ENCODE measurements at places on chromosomes 2 and 18.

GRCh38 chr2:108972663-108973062 lies 16.4 kb downstream of the EDAR start:
- no peak for DNase-seq

DNA sequence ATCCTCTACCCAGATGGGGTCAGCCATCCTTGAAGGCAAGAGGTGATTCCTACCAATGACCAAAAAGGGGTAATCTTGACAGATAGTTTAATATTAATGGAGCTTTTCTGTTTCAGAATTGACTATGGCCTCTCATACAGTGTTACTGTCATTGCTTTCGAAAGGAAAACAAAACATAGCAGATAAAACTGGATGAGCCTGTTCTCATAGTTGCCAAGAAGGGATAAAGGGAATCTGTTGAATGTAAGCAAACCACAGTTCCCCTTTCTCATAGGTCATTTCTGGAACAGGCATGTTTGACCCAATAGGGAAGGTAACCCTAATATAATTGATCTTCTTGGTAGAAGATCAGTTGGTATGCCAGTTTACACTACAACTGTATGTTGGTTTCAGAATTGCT lies 1.6 kb downstream of the RAB27B start:
- DNase-seq: no peak

- DNase-seq: peak; percentile 58
These were observed 403 bp downstream of the TMEM127 start for GRCh38 chr2:96265349-96265839.

GRCh38 chr18:51654488-51655326 lies 457.2 kb upstream of the MEX3C start:
- DNase-seq: no peak

DNA sequence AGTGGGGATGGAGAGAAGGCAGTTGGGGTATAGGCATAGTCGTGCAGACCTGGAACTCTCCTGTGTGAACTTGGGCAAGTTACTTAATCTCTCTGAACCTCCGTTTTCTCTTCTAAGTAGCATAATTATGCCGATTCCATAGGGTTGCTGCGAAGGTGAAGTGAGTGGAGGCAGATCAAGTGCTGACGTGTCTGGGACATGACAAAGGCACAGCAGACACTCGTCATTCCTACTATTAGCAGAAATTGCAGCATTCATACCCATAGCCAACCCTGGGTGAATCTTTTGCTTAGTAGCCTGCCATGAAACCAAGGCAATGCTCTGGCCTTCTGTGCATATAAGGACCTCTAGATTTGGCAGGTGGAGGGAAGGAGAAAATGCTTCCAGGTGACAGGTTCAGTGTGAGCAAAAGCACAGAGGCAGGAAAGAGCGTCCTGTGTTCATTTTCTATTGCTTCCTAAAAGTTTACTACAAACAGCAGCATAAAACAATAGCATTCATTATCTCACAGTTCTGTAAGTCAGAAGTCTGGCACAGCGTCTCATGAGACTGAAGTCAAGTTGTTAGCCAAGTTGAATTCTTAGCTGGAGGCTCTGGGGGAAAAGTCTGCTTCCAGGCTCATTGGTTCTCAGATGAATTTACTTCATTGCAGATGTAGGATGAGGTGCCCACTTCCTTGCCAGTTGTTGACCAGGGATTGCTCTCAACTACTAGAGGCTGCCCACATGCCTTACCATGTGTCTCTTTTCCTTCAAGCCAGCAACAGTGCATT lies 77.8 kb downstream of the CTIF start:
- DNase-seq: no peak

DNA sequence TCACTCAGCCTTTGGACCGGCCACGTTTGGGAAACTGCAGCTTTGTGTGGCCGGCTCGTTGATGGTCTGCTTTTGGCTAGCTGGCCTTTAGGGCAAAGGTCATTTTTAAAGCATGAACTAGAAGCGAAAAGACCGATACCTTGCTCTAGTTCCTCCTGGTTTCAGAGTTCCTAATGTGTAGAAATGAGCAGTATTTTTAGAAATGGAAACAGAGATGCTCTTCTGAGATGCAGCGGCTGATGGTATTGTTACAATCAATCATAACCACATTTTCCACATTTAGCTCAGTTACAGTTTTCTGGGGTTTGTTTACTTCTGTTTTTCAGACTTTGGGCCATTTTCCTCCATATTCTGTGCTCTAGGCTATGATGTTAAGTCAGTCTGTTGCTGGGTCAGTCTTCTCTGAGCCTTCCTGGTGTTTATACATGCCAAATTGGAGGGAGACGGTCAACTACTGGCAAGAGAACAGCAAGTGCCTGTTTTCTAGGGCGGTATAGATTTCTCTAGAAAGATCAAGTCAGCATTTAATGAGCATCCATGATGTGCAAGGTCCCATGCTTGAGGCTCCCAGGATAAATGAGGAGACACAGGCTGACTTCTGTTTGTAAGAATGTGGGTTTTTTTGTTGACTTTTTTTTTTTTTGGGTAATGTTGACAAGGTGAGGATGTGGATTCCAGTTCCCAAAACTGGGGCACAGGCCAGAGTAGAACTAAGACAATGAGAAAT lies 28.0 kb downstream of the RNF144A start:
- no peak for DNase-seq

DNA sequence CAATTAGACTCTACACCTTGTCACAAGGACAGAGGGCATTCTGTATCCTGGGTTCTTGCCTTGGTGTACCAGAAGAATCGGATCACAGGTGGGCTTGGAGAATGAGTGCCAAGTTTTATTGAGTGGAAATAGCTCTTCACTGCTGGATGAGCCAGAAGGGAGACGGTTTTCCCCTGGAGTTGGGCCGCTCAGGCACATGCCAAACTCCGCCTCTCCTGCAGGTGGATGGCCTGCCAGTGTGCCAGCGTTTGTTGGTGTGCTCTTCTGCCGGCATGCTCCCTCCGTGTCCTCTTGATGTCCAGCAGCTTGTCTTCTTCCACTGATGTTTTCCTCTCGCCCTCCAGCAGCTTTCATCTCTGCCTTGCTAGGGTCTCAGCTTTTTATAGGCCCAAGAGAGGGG lies 115.5 kb upstream of the RAB27B start:
- DNase-seq: no peak
